Glomerular endothelial cell (primary cell): ENCODE measurements at places on chromosomes 1 and 21. TPM values are rescaled to one million over a fixed set of nuclear protein-coding genes. Genes with fewer than 3 reads are reported as not detected.

GRCh38 chr1:13701271-13701640 lies 1.3 kb downstream of the PRDM2 start:
- no peak for DNase-seq

GRCh38 chr1:190416239-190416638 lies 61.4 kb downstream of the BRINP3 start:
- DNase-seq: no peak

- DNase-seq: no peak
Measured at GRCh38 chr21:44382536-44382935, 29.1 kb downstream of the TRPM2 start.

DNA sequence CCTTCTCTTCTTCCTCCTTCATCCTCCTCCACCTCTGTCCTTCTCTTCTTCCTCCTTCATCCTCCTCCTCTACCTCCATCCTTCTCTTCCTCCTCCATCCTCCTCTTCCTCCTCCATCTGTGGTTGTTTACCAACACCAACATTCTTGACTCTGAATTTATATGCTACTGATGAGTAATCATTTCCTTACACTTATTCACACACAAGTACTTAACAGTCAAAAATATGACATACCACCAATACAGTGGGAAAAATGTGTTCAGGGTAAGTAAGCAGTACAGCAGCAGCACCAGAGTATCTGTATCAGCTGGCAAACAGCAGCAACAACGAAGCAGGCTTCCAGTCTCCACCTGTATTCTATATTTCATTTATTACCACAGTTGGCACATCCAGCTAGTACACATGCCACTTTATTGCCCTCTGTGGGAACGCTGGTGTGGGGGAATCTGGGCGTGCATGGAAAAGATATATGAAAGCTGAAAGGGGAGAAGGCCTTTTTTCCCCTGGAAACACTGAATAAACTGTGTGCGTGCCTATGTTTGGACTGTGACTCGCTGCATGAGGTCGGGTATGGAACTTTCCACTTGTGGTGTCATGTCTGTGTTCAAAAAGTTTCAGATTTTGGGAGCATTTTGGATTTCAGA lies 16.0 kb downstream of the ADSS2 start:
- DNase-seq: no peak

DNA sequence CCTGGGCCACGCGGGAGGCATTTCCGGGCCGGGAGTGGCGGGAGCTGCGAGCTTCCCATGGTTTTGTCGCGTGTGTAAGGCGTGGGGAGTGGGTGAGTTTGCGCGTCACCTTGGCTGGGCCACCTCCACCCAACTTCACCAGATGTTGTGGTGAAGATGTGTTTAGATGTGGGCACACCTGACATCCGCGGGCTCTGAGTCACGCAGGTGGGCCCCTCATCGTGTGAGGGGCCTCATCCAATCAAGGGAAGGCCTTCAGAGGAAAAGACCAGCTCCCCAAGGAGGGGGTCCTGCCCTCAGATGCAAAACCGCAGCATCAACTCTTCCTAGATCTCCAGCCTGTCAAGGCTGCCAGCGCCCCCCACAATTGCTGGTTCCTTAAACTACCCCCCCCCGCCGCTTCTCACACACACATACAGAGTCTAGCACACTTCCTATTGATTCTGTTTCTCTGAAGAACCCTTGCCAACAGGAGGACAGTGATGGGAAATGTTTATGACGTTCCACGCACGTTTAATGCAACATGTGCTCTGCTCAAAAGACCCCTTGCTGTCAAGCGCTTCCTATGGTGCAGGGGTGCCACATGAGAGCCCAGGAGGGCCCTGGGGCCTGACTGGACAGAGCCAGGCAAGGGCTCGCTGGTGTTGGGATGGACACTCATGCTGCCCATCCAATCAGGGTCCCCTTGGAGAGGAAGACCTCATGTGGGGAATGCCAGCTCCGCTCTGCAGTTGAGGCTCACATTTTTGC lies 11.9 kb downstream of the ACTRT2 start:
- no peak for DNase-seq

The C1QA gene
- total RNA-seq: not detected in 2 replicates

- no peak for DNase-seq
Measured at GRCh38 chr1:244869364-244869827, 5.1 kb upstream of the HNRNPU start.

The GJA8 gene
- total RNA-seq: not detected in 2 replicates

DNA sequence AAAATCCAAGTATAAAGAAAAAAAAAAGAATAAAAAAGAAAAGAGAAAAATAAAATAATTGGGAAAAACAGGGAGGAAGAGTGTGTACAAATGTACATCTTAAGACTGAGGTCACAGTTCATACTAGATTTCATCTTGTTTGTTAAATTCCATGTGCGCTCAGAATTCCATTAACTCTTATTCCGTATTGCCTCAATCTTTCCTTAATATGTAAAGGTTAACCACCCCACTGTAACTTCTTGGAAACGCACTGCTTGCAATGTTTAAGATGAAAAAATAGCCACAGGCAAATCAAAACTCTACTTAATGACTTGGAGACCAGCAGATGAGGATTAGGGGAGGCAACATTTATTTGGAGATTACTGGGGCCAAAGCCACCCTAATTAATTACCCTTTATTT lies 23.9 kb upstream of the KCNE1 start:
- DNase-seq: no peak

DNA sequence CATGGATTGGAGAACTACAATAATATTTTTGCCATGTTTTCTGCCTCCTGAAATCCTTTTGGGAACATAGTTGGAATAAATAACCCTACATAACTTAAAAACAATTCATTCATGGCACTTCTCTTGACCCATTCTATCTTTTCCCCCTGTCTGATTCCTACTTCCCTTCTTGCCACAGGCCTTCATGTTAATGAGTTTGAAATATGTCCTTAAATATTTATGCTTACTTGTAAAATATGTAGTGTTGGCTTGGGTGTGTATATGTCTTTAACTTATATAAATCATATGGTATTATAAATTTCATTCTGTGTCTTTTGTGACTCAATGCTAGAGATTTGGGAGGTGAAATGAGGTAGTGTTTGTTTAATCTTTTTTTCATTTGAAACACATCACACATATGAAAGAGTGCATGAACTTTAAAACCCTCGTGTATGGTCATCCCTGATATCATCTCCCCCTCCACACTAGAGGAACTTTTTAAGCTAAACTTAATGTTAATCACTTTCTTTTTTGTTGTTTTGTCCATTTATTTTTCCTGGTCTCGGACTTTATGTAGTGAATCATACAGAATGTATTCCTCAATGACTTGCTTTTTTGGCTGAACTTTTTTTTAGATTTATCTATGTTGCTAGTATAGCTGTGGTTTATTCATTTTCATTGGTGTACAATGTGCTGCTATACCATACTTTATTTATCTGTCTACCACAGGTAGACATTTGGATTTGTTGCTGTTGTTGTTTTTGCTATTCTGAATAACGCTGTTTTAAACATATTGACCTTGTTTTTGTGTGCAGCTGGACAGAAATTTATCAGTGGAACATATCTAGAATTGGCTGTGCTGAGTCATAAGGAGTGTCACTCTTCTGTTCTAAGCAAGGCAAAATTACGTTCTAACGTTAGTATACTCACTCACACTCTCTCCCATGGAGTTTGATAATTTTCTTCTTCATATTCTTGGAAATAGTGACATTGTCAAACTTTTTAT lies 441.6 kb downstream of the PLPP3 start:
- no peak for DNase-seq

DNA sequence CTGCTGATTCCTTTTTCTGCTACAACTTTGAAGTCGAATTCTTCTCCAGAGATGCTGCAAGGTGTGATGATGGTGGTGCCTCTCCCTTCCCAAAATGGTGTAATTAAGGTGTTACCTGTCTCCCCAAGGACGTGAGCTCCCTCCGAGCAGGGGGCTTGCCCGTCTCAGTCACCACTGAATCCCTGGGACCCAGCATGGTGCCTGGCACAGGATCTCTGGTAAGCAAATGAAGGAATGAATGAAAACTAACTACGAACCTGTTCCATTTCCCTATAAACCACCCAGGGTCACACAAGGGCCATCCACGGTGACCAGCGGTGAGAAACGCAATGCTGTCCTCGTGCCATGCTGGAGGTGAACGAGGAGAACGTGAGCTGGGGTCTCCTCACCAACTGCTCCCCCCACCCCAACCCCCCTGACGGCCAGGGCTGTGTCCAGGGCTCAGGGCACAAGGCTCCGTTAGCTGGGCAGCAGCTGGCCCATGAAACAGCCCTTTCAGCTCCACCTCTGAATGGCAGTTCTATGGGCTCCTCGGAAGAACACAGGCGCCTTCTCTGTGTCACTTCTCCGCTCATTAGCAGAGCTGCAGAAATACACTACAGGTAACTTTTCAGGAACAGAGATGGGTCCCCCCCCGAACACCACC lies 2.2 kb upstream of the MATN1 start:
- DNase-seq: no peak

DNA sequence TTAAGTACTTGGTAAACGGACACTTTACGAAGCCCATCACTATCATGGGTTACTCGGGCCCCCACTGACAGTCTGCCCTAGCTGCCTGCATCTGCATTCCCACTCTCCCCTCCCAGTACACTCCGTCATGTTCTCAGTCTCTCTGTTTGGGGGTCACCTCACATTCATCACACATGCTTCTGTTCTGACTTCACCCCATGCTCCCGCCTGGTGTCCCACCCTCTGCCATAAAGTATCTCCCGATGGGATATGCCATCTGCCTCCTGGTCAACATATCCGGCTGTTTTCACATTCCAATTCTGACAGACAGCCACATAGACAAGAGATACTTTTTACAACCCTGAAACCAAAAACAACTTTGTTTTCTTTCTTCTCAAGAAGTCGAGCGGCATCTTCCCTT lies 1.0 kb downstream of the OLFML2B start:
- no peak for DNase-seq

The CTXND2 gene
- total RNA-seq: not detected in 2 replicates

The ASCL5 gene
- not detected in 2 replicates for total RNA-seq

DNA sequence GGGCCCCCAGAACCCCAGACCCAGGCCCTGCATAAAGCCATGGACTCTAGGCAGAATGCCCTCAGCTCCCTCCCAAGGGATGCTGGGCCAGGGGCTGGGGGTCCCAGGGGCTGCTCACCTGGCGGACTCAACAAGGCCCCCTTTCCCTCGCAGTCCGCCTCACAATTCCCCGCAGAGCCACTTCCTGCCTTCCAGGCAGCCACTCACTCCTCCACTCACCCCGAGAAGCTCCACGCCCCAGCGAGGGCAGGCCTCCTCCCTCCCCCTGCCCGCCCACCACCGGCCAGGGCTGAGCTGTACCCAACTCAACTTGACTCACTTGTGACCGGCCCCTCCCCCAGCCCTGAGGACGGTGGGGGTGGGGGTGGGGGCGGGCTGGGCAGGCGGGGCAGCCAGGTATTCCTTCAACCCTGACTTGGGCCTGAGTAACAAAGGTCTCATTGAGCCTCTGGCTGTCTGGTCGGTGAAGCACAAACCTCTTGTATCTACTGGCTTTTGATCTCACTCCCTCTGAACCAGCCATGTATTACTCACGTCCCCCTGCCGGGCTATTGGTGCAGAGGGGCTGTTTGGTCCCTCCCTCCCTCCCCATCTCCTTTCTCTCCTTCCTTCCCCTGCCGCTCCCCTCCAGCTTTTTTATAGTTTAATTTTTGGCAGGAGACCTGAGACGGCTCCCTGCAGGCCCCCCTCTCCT lies 5.9 kb downstream of the BLACAT1 start:
- no peak for DNase-seq

DNA sequence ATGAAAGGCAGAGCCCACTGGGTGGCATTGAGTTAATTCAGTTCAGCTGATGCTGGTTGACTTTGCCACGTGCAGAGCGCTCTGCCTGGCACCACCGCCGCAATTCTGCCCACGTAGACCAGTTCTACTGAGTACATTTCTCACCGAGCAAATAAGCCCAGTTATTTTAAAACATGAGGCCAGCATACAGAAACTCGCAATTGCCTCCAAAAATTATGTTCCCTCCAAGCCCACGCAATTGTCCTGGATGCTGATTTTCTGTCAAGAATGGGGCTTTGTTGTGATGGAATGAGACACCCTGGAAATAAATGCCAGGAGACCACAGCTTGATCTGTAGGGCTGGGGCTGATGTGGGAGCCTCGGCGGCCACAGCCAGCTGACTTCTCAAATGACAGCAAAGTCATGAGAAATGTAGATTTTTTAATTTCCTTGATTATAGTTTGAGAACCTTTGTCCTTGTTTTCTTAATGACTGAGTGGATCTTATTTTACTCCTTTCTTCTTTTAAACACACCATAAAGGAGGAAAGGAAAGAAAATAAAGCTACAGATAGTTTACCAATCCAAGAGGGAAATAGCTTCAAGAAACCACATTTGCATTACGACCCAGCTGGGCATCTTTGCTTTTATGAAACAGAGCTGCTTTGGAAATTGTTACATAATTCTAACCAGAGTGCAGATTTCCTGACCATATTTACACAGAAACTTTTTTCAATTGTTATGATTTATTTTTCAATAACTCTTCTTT lies 11.6 kb upstream of the PARP1 start:
- no peak for DNase-seq
